ENCODE measurements at places on chromosomes 5 and 9.

DNA sequence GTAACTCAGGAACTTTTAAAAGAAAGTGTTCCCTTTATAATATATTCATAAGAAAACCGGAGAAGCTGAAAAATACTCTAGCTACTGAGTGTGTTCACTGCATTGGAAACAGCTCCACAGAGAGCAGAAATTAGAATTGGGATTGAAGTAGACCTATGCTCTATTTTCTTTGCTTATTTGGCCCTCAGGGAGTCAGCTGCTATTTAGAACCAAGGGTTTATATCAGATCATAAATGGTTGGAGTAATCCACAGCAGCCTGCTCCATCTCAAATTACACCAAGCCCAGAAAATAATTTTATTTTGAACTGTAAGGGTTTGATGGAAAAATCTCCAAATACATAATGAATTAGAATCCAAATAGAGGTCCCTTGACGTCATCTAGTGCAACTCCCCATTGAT is 202.6 kb downstream of the ADAMTSL1 start:
- no peak for DNase-seq

- no peak for DNase-seq
Measured at GRCh38 chr5:80988419-80988935, 28.3 kb downstream of the RASGRF2 start.

GRCh38 chr5:133603711-133604110 is 8.6 kb downstream of the FSTL4 start:
- no peak for DNase-seq

GRCh38 chr9:19223724-19224123 is 6.8 kb upstream of the DENND4C start:
- no peak for DNase-seq

GRCh38 chr5:103487822-103488493 is 74.6 kb downstream of the NUDT12 start:
- no peak for DNase-seq

GRCh38 chr9:79357616-79358015 is 214.1 kb upstream of the TLE4 start:
- DNase-seq = no peak

All from activated CD4-positive, alpha-beta T cell treated with anti-CD3 and anti-CD28 coated beads, Interleukin-2, amount 50 U/mL, for 1 hour (primary cell).